ENCODE measurements at places on chromosomes 5 and 9. TPM values are rescaled to one million over a fixed set of nuclear protein-coding genes. Genes with fewer than 3 reads are reported as not detected.

DNA sequence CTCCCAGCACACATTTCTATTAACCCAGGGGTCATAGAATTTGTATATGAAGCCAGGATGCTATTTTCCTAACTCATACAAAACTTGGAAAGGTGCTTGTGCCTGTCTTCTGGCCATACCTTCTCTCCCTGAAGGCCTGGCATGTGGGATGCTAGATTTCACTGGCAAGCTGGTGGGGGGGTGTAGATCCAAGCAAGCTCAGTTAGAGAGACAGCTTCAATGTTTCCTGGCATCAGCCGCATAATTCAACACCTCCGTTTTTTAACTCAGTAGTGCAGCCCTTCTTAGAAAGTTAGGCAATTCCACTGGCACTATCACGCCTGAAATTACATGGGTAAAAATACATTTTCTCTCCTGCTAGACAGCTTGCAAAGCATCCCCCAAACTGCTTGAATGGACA, 51.8 kb downstream of the MEGF10 start:
- no peak for DNase-seq

The HACD4 gene
- 1.8 TPM for polyA plus RNA-seq

- DNase-seq: no peak
Observed at GRCh38 chr5:72651109-72651508, 143.9 kb upstream of the ZNF366 start.

- no peak for DNase-seq
Observed at GRCh38 chr5:14316471-14316870, 173.3 kb downstream of the TRIO start.

The ENTPD2 gene
- polyA plus RNA-seq: 1.2 TPM

GRCh38 chr9:114619191-114619761, 8.2 kb downstream of the TMEM268 start:
- DNase-seq: no peak

GRCh38 chr5:113081881-113082546, 105.4 kb downstream of the DCP2 start:
- no peak for DNase-seq

DNA sequence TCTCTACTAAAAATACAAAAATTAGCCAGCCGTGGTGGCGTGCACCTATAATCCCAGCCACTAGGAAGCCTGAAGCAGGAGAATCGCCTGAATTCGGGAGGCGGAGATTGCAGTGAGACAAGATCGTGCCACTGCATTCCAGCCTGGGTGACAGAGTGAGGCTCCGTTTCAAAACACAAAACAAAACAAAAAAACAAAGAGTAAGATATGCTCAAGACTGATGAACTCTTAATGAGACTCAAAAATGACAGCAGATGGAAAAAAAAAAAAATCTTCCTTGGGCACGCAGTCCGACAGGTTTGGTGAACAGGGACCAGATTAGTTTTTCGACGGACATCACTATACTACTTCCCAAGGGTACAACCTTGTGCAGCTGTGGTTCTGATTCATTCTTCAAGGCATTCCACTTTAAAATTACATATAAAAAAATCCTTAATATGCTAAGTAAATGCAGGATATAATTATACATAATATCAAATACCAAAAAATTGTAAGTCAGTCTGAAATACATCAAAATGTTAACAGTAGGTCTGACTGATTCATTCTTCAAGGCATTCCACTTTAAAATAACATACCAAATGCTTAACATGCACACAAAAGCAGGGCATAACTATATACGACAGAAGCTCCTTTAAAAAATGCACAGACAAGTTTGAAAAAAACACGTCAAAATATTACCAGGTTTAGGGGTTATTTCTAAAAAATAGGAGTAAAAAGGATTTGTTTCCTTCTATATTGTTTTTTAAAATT, 12.3 kb downstream of the PSIP1 start:
- no peak for DNase-seq
